ENCODE measurements at places on chromosomes 2 and 18.

DNA sequence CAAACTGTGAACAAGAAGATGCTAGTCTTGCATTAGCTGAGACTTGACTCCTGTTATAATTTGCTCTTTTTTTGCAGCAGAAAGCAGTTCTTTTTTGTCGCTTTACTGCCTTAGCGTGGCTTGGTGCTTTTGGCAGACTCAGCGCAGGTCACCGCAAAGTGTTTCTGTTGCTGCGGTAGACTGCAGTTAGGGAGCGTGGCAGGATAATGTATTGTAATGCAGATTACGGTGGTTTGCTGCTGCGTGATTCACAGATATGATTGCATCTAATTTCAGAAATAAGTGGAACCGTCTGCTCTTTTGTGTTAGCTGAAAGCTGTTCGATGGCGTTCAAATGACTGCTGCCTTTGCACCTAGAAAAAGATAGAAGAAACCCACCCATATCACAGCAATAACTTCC, 131.6 kb upstream of the SATB2 start:
- DNase-seq: no peak

DNA sequence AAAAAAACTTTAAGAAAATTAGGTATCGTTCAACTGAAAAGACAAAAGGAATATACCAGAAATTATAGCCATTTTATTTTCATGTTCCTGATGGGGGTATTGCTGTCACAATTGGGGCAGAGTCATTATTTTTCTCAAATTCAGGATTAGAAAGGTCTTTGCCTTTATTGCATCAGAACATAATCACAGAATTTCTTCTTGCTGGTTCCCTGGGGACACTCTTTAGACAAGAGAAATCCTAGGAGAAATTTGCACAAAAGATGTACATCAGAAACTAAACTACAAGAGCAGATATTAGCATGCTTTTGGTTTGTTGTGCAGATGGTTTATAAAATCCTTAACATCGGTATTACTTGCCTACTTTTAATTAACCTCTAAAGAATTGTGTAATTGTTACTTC, 103.2 kb downstream of the NCOA1 start:
- no peak for DNase-seq

GRCh38 chr2:195595825-195596224, 61.2 kb upstream of the SLC39A10 start:
- DNase-seq: no peak

DNA sequence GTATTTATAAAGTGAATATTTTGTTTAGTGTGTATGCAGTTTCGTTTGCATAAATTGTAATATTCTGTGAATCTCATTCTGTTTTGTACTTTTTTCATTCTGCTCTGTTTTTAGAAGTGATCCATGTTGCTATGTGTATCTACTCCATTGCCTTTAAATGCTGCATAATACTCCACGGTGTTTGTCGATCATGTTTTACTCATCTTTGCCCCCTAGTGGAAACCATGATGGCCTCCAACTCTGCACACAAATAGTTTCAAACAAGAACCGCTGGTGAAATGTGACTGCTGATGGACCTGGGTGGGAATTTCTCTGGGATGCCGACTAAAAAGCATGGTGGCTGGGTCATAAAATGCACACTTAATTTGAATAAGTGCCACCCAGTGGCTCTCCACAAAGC, 32.0 kb upstream of the SKOR2 start:
- DNase-seq: no peak

- DNase-seq: no peak
These were observed 60.1 kb upstream of the SLC16A14 start for GRCh38 chr2:230128623-230129342.

GRCh38 chr18:61334951-61335683, 1.9 kb downstream of the CDH20 start:
- no peak for DNase-seq

DNA sequence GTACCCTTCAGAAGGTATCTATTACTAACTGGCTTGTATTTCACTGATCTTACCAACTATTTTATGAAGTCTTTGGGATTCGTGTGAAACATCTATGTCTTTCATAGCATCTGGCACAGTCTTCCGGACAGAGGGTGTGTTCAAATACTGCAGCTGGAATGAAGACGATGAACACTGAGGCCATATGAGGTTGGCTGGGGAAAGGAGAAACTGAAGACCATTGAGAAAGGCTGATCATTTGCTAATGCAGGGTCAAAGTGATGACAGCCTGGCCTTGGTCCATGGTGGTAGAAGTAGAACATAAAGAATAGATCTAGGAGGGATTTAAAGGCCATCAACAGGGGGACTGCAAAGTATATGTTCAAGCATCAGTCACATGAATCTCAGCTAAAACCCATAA, 132.7 kb downstream of the CCBE1 start:
- no peak for DNase-seq
